ENCODE measurements at places on chromosomes 2 and 18.

GRCh38 chr2:238801791-238802190, 46.1 kb upstream of the TWIST2 start:
- DNase-seq = no peak

- DNase-seq = no peak
Observed at GRCh38 chr2:223887127-223887526, 49.7 kb upstream of the AP1S3 start.

- DNase-seq = no peak
Observed at GRCh38 chr2:76415821-76416220, 705.1 kb upstream of the GCFC2 start.

- no peak for DNase-seq
Observed at GRCh38 chr2:223027442-223027841, 24.5 kb upstream of the KCNE4 start.

DNA sequence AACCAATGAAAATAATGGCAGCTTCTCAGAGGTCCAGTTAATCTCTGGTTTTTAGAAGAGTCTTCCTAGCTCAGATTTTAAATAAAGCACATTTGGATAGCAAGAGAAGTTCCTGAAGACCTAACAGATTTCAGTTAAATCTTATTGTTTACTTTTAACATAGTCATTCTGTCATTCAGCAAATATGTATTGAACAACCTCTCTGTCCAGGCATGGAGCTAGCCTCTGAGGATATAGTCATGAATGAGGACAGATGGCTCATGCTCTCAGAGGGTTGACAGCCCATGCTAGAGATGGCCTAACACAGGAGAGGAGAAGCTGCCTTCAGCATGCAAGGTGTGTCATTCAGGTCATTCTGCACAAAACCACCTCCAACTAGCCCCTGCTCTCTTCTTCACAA, 6.2 kb downstream of the CCBE1 start:
- DNase-seq = no peak

- no peak for DNase-seq
Observed at GRCh38 chr2:207511851-207512250, 17.9 kb upstream of the CREB1 start.

DNA sequence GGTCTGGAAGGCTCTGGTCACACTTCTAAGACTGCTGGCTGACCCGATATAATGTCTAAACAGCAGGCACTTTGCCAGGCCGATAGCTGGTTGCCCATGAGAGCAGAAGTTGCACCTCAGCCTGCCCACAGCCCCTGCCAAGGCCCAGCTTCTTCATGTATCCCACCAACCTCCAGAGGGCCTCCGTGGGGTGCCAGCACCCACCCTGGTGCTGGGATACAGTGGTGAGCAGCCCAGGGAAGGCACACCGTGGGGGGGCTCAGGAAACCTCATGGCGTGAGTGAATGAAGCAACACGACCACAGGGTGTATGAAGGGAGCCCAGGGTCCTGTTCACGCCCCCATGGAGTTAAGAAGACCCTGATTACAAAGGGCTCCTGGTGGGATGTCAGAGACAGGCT, 16.2 kb upstream of the GLI2 start:
- DNase-seq = no peak

DNA sequence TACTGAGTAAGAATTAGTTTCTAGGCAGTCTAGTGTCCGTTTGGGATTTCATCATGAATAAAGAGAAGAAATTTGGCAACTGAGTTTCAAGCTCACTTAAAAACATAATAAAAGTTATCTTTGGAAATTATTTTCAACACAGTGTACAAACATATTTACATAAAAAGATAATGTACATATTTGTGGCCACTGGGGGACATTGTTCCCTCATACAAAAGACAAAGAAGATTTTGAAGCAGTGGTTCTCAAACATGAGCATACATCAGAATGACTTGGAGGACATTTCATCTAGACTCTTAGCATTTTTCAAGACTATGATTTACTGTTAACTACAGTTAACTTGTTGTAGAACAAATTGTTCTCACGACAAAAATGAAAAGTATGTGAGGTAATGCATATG, 15.7 kb upstream of the TTC21B start:
- DNase-seq = no peak

DNA sequence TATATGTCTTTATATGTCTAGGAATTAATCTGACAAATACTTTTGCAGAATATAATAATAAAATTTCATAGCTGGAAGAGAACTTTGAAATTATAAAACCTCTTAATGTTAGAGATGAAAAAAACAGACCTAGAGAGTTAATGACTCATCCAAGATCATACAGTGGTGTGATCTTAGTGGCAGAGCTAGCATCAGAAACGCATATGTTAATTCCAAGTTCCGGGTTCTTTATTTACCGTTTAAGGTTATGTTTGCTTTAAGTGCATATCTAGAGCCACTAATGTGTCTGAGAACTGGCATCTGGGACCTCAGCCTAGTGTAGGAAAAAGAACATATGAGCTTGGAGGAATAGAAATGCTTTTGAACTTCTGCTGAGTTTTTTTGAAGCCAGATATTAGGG, 24.3 kb downstream of the CERS6 start:
- no peak for DNase-seq

DNA sequence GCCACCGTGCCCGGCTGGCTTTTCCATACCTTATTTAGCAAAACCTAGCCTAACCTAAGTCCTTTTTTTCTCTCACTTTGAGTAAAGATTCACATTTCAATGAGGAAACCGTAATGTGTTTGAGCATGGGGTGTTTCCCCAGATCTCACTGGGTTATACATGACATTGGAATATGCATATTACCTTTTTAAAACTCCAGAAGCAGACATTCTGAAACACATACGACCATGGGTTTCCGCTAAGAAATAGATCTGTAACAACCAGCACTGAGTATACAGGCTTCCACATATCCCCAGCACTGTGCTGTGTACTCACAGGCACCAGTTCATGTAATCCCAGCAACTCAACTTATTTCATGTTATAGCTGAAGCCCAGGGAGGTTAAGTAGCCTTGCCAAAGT, 41.0 kb upstream of the FOSL2 start:
- DNase-seq = no peak

DNA sequence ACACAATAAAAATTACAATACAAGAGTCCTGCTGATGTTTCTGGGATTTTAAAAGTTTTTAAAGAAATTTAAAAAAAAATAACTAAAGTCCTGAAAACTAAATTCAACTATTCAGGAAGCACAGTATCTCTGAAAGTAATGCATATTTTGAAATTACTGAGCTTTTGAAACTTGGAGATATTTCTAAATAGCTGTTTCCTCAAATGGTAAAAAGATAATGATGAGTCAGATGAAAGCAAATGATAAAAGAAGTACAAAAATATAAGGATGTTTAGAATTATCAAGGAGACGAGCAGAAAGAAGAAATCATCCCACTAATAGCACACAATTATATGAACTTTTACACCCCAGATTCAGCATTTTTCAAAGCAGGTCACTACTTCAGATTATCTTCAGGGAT, 90.2 kb upstream of the SLC25A52 start:
- DNase-seq = no peak

DNA sequence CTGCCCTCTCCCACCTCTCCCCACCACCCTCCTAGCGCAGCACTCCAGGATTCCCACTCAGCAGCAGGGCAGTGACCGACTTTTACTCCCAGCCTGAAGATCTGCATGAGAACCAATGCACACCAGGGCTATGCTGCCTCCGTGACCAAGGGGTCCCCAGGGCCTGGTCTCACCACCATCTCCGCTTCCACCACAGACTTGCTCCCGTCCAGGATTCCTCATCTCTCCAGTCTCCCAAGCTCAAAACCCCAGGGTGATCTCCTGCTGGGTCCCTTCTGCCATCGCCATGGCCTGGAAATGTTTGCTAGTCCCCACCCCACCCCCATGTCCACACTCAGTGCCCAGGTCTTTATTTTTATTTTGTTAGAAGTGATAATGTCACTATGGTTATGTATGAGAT, 2.1 kb upstream of the CIDEA start:
- DNase-seq = no peak

DNA sequence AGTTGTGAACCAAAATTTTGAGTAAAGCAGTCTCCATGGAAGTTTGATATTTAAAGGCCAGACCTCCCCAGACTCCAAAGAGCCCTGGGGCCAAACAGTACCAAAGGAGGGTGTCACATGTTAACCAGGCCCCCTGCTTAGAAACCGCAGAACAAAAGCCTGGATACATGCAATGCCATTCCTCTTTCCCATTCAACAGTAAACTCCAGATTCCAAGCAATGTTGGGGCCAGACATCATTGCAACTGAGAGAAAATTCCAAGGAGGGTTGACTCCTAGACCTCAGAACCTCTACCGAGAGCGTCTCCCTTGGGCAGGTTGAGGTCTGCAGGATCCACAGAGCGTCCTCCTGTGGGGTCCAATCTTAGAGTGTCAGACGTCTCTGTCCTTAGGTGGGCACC, 404.4 kb upstream of the SYT4 start:
- DNase-seq = no peak

- no peak for DNase-seq
Observed at GRCh38 chr2:237904831-237905599, 45.6 kb downstream of the RAMP1 start.

GRCh38 chr2:230784795-230785194, 72.2 kb downstream of the CAB39 start:
- DNase-seq = no peak

All from progenitor cell of endocrine pancreas (in vitro differentiated cells).